ENCODE measurements at places on chromosomes 11 and 22. TPM values are rescaled to one million over a fixed set of nuclear protein-coding genes. Genes with fewer than 3 reads are reported as not detected.

GRCh38 chr11:11311169-11311568 lies 41.9 kb downstream of the CSNK2A3 start:
- DNase-seq, result no peak

DNA sequence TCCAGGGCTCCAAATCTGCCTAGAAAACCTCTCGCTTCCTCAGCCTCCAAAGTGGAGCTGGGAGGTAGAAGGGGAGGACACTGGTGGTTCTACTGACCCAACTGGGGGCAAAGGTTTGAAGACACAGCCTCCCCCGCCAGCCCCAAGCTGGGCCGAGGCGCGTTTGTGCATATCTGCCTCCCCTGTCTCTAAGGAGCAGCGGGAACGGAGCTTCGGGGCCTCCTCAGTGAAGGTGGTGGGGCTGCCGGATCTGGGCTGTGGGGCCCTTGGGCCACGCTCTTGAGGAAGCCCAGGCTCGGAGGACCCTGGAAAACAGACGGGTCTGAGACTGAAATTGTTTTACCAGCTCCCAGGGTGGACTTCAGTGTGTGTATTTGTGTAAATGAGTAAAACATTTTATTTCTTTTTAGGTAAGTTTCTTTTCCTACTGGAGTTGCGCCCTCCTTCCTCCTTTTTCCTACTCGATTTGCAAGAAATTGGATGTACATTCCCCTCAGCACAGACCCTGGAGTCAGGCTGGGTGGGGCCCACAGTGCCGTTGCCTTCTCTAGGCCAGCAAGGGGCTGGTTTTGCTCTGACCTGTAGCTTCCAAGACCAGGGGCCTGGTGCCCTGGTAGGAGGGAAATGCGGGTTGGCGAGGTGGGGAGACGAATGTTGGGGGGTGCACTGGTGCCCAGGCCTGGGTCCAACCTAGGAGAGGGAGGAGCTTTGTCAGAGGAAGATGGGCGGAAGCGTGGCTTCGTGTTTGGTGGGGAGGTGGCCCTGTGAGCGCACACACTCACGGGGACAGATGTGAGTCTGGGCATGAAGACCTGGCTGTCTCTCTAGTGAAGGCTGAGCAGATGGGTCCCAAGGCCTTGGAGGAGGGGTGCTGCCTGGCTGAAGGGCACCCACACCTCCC lies 50.6 kb downstream of the ST14 start:
- DNase-seq, result no peak

- DNase-seq, result no peak
Measured at GRCh38 chr11:10358696-10359095, 53.8 kb downstream of the ADM start.

- DNase-seq, result no peak
Measured at GRCh38 chr22:26983311-26983710, 325.9 kb downstream of the MIAT start.

DNA sequence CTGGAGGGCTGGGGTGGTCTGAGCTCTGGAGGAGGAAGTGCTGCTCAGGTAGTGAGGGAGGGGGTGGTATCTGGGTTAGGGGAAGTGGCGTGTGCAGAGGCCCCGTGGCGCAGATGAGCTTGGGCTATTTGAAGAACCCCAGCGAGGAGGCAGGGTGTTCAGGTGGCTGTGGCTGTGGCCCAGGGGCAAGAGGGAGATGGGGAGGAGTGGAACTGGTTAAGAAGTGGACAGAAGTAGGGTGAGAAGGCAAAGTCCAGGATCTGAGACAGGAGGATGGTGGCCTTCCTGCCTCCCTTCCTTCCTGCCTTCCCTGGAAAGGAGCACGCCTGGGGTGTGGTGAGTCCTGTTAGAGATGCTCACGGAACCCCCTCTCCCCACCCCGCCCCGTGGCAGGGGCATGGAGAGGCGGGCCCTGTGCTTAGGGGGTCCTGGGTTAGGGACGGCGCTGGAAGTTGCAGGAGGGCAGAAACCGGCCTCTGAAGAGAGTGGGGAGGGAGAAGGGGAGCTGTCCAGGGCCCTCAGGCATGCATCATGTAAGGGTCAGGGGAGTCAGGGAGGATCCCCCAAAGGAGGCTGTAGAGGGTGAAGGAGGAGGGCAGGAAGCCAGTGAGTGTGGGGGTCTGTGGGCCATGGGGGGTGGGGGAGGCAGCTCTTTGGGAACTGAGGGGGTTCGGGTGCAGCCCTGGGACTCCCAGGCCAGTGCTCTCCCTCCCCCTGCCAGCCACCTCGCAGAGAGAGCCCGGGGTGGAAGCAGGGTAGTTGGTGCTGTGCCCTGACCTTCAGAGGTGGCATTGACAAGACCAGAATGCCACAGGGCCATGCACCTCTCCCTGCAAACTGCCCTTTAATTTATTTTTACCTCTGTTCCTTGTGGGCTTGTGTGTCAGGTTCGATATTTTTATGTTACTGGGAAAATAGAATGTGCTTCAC lies 63.7 kb upstream of the PARVG start:
- no peak for DNase-seq

Gene OSBP
- total RNA-seq, result 27.3 TPM

Gene GRIK4
- total RNA-seq, result 0.11 TPM

Gene SLC16A8
- 1.0 TPM for total RNA-seq

DNA sequence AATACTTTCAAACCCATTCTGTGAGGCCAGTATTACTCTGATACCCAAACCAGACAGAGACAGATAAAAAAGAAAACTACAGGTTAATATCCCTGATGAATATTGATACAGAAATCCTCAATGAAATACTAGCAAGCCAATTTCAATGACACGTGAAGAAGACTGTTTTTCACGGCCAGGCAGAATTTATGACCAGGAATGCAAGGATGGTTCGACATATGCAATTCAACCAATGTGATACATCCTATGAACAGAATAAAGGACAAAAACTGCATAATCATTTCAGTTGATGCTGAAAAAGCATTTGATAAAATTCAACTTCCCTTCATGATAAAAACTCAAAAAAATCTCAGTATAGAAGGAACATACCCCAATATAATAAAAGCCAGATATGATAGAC lies 44.5 kb downstream of the SLC22A24 start:
- DNase-seq, result no peak

DNA sequence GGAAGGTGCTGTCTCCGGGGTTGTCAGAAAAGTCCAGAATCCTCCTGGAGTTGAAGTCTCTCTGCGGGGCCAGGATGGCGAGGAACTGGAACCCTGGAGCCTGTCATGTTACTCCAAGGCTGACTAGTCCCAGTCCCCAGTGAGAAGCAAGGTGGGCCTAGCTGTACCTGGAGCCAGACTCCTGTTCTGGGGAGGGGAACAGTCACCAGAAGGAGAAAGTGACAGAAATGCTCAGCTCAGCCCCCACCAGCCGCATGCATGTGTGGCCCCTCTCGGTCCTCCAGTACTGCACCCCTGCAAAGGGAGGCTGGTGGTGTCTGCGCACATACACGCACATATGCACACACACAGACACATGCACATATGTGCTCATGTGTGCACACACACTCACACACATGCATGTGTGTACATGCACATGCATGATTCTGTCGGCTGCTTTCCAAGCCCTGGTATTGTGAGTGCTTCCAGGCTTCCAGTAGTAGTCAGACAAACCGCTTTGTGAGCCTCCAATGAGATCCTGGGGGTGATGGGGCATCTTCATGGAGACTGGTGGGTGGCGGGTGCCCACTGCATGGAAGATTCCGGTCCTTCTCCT lies 54.3 kb downstream of the RTL6 start:
- no peak for DNase-seq

GRCh38 chr22:44573451-44573850 lies 75.4 kb upstream of the RTL6 start:
- DNase-seq, result no peak

- no peak for DNase-seq
Measured at GRCh38 chr11:93116641-93117441, 81.0 kb downstream of the SLC36A4 start.

Gene NTM
- total RNA-seq, result 1.1 TPM

DNA sequence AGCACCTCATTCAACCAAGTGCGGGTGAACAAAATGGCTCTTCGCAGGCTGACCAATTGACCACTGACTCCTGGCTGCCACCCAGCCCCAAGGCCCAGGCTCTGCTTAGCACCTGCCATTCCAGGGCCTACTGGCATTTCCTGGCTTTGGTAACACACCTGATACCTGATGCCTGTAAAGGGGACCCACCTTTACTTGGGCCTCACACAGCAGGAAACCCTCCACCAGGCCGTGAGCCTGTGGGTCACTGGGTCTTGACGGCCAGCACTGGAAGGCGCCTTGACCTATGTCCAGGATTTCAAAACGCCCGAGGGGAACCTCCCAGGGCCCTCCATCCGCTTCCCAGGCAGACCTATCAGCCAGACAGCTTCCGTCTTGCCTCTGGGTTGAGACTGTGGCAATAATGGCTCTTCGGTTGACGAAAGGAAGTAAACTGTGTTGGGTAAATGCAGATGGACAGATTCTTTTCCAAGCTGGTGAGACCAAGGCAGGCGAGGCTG lies 16.8 kb upstream of the TMEM184B start:
- no peak for DNase-seq

DNA sequence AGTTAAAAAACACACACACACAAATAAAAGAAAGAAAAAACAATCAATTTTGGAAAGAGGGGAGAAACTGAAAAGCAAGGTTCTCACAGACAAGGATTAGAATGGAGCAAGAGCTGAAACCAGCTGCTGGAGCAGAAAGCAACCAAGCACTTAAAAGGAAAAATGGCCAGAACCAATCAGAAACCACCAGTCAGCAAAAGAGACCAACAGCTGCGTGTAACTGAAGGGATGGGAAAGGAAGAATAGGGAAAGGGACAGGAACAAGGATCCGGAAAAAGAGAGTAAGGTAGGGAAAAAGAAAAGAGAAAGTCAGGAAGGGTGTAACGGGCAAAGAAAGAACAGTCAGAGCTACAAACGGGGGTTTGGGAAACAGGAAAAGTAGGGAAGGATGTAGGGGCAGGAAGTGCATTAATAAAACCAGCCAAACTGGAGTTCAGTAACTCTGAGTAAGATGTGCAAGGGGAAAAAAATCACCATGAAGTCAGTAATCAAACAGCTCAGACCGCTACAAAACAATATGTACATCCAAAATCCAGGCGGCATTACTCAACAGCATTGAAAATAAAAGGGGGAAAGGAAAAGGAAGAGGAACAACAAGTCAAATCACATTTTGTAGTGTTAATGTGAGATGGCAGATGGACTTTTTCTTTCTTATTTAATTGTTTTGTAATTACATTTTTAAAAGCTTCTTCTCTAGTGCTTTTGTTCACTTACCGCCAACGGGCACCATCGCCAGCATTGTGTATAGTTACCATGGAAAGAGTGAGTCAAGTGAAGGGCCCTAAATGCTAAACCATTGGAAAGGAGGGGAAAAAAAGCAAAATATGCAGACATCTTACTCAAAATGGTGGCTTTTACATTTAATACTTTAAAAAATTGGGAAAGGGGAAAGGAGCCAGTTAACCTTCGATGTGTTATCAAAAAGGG lies 49.2 kb downstream of the APOL5 start:
- peak; percentile 22 for DNase-seq

Gene VSIG10L2
- total RNA-seq, result not detected

DNA sequence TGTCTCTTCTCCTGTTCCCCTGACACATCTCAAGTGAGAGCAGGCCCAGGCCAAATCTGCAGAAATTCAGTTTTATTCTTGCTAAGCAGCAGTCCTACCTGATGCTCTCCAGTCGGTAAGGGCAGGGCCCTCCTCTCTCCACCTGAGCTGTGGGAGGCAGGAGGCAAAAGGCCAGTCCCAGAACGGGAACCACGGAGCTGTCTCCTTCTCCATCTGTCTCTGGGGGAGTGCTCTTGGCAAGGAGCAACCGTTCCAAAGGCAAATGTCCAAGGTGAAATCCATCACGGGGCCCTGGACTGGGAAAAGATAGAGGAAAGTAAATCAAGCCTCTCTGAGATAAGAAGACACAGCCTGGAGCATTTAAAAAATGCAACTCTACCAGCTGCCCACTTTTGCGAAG lies 65.2 kb upstream of the CDON start:
- DNase-seq, result peak; percentile 52

Measured in cardiac muscle cell (in vitro differentiated cells and primary cell).